ENCODE measurements at places on chromosomes 3 and 15.

DNA sequence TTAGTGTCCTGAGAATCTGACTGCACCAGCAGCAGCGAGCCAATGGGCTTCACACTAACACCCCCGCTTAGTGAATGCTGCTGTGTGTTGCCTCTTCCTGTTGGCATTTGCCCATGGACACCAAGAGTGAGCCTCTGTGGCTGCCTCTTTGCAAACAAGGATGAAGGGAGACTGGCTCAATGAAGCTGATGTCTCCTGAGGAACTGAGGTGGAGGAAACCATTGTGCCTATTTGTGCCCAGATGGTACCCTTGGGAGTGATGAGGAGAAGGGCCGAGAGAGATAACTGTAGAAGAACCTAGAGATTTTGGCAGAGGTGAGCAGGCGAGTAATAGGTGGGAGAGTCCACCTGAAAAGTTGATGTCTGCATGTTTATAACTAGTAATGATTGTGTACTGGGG lies 51.2 kb downstream of the IL20RB start:
- DNase-seq = no peak

DNA sequence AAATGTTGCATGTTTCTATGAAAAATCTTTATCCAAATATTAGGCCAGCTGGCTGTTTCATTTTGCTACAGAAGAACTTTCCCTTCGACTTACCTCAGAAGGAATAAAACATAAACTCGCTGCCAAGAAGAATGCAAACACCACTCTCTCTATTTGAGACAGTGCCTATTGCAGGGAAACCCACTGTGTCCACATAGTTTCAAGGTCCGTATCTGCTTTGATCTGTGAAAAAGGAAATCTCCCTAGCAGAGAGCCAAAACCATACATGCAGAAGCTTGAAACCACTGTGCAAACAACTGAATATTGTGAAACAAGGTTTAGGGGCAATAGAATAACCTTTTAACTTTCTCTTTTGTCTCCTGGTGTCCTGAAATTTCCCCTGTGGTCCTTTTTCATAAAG lies 35.0 kb upstream of the CAPN7 start:
- no peak for DNase-seq

DNA sequence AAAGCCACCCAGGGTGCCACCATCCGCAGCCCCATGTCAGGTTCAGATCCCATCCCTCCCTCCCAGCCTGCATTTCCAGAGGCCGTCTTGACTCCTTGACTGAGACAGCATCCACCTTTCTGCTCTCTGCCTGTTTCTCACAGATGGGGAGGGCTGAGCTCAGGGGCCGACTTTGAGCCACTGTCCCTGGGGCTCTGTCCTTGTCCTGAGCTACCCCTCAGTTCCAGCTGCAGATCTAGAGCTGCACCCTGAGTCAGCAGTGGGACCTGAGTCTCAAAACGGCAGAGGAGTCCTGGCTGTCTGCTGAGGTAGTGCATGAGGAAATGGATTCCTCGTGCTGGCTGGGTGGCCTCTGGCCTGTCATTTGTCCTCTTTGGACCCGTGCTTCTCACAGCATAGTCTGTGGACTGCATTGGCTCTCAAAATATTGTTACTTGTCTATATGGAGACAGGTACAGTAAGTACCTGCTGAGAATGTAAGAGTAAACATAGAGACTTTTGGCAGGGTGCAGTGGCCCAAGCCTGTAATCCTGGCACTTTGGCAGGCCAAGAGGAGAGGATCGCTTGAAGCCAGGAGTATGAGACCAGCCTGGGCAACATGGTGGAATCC lies 22.3 kb downstream of the RPLP1 start:
- no peak for DNase-seq

DNA sequence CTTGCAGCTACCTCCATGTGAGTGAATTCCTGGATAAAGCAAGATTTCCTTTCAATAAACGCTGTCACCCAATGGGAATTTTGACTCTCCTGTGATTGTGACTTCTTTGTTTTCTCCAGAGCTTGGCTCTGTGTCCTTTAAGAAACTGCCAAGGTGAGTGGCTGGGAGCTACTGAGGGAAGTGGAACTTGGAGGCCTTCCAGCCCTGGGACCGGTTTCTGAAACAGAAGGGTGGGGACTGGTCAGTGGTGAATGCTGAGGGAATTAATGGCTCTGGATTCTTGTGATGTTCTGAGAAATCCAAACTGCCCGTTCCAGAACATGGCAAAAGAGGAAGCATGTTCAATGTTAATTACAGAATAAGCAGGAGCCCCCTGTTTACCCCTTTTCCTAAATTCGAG lies 41.1 kb upstream of the MYZAP start:
- DNase-seq = no peak

DNA sequence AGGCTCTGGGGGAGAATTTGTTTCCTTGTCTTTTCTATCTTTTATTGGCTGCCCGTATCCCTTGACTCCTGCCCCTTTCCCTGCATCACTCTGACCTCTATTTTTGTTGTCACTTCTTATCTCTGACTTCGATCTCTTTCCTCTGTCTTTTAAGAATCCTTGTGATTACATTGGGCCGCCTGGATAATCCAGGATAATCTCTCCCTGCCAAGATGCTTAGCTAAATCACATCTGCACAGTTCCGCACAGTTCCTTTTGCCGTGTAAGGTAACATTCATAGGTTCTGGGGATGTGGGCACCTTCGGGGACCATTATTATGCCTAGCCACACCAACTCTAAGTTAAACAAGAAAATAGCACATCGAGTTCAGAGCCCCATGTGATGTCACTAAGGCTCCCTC lies 103.0 kb upstream of the DPPA4 start:
- no peak for DNase-seq

GRCh38 chr15:31392761-31393401 lies 66.2 kb downstream of the KLF13 start:
- DNase-seq = no peak

DNA sequence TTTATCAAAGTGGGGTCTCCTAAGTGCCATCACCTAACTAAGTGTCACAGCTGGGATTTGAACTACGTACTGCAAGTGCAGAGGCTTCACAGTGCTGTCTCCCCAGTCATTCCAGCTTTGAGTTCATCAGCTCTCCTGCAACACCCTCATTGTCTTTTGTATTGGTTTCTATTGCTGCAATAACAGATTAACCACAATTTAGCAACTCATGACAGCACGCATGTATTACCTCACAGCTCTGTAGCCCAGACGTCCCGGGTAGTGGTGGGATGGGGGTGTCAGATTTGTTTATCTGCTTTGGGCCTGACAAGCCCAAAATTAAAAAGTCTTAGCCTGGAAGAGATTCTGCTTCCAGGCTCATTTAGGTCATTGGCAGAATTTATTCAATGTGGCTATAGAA lies 220.5 kb upstream of the LRRN1 start:
- no peak for DNase-seq

- DNase-seq = no peak
These were observed 415.4 kb upstream of the RORA start for GRCh38 chr15:61644550-61644949.

DNA sequence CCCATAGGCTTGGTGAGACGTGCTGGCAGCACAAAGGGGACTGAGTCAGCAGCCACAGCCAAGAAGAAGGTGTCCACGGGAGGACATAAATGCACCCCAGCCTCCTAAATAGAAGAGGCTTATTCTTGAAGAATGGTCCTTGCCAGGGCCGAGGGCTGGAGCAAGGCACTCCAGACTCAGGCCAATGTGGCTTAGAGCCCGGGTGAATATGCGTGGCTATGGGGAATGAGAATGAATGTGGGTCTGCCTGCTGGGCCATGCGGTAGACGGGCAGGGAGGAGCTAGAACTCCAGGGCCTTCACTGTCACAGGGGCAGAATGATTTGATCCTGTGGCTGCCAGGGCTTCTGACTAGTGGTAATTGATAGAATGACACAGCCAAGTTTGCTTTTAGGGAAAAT lies 34.0 kb downstream of the DHX30 start:
- no peak for DNase-seq

GRCh38 chr3:15610082-15610759 lies 8.7 kb downstream of the BTD start:
- no peak for DNase-seq

- DNase-seq = no peak
These were observed 1.2 kb downstream of the CISH start for GRCh38 chr3:50610181-50610971.

- DNase-seq = no peak
These were observed 38.7 kb downstream of the HSPBAP1 start for GRCh38 chr3:122754929-122755328.

DNA sequence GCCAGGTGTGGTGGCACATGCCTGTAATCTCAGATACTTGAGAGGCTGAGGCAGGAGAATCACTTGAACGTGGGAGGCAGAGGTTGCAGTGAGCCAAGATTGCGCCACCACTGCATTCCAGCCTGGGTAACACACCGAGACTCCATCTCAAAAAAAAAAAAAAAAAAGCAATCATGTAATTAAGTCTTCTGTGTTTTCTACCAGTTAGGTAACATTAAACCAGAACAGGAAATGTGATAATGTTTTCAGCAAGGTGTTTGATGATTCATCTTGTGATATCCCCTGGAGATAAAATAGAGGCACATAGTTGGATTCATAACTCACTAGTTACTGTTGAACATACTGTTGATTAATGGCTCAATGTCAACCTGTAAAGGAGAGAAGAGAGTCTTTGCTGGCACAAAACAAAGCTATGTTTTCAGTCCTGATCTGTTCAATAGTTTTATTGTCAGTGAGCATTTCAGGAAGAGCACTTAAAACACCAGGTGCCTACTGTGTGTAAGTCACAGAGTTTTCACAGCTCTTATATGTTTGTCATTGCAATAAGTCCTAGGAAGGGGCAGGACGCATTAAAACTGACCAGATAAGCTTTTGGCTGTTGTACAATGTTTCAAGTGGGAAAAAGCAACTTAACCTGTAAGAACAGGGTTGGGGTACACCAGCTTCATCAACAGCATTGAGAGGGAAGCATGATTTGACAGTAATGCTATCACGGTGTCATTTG lies 19.5 kb downstream of the DNAJB11 start:
- no peak for DNase-seq

- no peak for DNase-seq
These were observed 172.9 kb upstream of the CTDSPL start for GRCh38 chr3:37688756-37689155.

GRCh38 chr3:27085829-27086730 lies 283.1 kb downstream of the NEK10 start:
- DNase-seq = no peak

DNA sequence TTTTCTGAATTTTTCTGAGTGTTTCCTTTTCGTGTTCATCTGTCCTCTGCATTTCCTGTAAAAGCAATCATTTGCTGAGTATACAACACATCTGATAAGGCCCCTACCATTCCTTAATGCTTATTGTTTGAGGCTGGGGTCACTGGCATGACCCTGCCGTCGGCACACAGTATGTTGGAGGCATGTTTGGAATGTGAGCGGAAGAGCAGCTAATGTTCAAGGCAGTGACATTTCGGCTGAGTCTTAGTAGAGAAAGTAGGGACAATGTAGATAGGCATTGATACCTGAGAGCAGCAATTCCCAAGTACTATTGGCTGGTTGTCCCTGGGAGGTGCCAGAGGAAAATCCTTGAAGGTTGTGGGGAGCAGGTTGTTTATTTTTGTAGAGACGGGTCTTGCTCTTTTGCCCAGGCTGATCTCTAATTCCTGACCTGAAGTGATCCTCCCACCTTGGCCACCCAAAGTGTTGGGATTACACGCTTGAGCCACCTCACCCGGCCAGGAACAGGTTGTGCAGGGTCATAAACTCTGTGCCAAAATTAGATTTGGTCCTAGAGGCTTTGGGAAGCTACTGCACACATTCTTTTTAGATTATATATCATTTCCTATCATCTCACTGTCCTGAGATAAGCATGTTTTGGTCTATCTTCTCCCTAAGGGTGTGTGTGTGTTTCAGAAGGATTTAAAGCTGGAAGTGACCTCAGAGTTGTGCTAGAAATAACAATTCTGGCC lies 13.5 kb downstream of the PTPN23 start:
- DNase-seq = no peak

DNA sequence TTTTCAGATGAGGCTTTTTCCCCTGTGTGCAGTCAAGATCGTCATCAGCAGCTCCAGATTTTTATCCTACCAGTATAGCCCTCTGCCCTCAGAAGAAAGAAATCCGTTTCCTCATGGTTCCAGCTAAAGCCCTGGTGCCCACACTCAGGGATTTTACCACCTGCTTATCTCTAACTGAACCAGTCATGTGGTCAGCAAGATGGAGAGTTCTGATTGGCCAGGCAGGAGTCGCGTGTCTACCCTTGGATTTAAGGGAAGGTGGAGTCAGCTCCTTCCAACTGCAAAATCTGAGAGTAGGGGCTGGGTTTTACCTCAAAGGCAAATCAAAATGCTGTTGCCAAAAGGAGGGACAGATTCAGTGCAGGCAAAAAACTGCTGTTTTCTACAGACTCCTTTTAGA lies 135.3 kb downstream of the LRTM1 start:
- DNase-seq = no peak

DNA sequence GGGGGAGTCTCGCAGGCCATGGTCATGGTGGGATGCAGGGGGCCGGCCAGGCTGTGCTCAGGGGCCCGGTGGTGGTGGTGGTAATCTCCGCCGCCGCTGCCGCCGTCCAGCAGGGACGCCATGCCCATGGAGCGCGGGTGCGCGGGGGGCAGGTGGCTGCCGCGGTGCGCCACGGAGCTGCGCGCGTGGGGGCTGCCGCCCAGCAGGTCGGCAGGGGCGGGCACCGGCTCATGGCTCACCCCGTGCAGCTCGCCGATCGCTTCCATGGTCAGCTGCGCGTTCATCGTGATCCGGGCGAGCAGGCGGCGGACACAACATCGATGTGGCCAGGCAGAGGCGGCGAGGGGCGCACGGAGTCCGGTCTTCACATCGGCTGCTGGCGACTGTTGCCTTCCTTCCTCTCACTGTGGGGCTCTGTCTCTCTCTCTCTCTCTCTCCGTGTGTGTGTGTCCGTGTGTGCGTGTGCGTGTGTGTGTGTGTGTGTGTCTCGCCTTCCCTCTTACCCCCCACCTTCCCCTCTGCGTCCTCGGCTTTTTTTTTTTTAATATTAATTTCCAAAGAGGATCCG lies 451 bp downstream of the ONECUT1 start:
- no peak for DNase-seq

GRCh38 chr3:68315964-68316363 lies 616.4 kb downstream of the TAFA4 start:
- no peak for DNase-seq

DNA sequence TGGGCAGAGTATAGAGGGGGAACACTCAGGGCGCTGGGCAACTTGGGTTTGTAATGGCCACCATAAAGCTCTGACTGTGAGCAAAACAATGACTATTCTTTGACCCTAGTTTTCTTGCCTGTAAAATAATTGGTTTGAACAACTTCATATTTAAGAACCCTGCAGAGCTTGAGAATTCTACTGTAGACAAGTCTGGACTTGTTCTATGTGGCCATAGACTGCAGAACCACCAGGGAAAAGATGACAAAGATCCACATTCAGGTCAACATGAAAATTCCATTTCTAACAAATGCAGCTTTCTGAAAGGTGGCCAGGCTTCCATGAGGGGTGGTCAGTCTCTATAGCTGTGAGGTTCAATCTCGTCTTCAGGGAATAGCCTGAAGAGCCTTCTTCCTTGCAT lies 239.4 kb upstream of the LRRN1 start:
- DNase-seq = no peak

DNA sequence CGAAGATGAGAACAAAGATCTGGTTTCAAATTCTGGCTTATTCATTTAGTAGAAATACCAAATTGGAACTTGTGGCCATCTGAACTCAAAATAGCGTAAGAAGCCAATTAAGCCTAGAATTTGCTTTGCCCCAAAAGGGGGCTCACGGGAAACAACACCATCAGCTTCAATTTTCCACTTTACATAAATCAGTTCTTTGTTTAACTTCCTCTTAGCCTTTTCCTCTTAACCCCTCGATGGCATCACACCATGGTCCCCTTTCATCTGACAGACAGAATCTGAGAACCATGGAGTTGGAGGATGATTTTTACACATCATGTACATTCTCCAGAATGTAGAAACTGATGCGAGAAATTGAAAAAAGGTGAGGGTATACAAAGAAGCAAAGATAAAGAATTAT lies 207.0 kb downstream of the FOXP1 start:
- no peak for DNase-seq
